ENCODE measurements at places on chromosomes 12 and 14. TPM values are rescaled to one million over a fixed set of nuclear protein-coding genes. Genes with fewer than 3 reads are reported as not detected.

The RPL10L gene
- not detected for total RNA-seq

The TPPP2 gene
- total RNA-seq = not detected

The NRL gene
- total RNA-seq = 3.7 TPM

The RNF212B gene
- not detected for total RNA-seq

The MMAB gene
- 28.7 TPM for total RNA-seq

The C12orf54 gene
- not detected for total RNA-seq

The CCDC38 gene
- total RNA-seq = not detected

The CLMN gene
- total RNA-seq = 17.6 TPM

The LYZ gene
- total RNA-seq = 0.37 TPM

The CCDC196 gene
- not detected for total RNA-seq

The PRH2 gene
- not detected for total RNA-seq

The CMKLR1 gene
- not detected for total RNA-seq

The RGS6 gene
- 1.2 TPM for total RNA-seq

The TEX52 gene
- not detected for total RNA-seq

The SMIM41 gene
- total RNA-seq = 0.88 TPM

The ENDOU gene
- total RNA-seq = not detected

The OR6C2 gene
- not detected for total RNA-seq

The KLRB1 gene
- not detected for total RNA-seq

The FOXN3 gene
- total RNA-seq = 139 TPM

The LTB4R2 gene
- 8.9 TPM for total RNA-seq

The ACSS3 gene
- total RNA-seq = 3.6 TPM

The IAPP gene
- total RNA-seq = not detected

The CLEC4D gene
- total RNA-seq = not detected

The PLCZ1 gene
- total RNA-seq = not detected

The MUCL1 gene
- total RNA-seq = not detected

The GALNT6 gene
- 0.39 TPM for total RNA-seq

The ZFHX2 gene
- total RNA-seq = 39.1 TPM

The CLEC12A gene
- not detected for total RNA-seq

The USP5 gene
- 141 TPM for total RNA-seq

The C12orf76 gene
- 43.3 TPM for total RNA-seq

Measured in glutamatergic neuron (in vitro differentiated cells).